ENCODE measurements at places on chromosomes 5 and 9.

DNA sequence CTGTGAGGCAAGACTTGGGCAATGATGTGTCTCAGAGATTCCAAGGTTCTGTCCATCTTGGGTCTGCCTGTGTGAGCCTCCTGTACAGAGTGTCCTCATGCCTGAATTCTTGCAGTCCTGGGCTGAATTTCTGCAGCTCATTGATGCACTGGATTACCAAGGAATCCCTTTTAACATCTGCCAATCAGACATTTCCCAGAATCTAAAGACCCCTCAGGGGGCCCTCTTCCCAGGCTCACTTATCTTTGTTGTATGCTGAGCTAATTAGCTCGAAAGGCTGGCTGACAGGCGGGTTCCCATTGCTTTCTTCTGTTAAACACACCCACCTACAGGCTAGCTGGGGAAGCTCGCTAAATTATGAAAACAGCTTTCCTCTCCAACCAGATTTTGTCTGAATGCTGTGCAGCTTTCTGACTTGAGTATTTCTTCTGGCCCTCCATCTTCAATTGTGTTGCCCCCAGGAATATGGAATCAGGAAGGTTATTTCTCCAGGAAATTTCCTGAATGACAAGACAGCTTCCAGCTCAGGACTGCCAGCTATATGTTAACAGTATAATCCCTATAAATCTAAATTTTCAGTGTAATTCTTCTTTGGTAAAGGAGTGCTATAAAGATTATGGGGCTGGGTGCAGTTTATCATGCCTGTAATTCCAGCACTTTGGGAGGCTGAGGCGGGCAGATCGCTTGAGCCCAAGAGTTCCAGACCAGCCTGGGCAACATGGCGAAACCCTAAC is at the start of gene LIX1:
Gene LIX1 (minus strand): TSS at position 91 of the 734 bp plus-strand sequence. CDS start 35 bp downstream, at position 56.
- DNase-seq, result peak; percentile 15

DNA sequence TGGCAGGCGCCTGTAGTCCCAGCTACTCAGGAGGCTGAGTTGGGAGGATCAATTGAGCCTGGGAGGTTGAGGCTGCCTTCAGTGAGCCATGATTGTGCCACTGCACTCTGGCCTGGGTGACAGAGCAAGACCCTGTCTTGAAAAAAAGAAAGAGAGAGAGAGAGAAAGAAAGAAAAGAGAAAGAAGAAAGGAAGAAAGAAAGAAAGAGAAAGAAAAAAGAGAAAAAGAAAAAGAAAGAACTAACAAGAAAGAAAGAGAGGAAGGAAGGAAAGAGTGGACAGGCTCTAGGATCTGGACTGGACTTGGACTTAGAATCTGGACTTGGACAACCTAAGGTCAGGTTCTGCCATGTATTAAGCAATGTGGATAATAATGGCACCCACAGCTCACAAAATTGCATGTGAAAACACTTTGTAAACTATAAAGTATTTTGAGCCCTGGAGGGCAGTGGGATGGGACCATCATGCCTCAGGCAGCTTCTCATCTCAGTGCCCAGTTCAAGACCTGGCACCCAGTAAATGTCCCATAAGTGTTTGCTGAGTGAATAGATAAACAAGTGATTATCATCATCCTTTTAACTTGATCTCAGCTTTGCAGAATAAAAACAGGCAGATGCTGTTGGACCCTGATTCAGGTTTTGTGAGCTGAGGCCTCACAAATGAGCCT is 12.8 kb upstream of the PHF19 start:
- DNase-seq, result peak; percentile 80

DNA sequence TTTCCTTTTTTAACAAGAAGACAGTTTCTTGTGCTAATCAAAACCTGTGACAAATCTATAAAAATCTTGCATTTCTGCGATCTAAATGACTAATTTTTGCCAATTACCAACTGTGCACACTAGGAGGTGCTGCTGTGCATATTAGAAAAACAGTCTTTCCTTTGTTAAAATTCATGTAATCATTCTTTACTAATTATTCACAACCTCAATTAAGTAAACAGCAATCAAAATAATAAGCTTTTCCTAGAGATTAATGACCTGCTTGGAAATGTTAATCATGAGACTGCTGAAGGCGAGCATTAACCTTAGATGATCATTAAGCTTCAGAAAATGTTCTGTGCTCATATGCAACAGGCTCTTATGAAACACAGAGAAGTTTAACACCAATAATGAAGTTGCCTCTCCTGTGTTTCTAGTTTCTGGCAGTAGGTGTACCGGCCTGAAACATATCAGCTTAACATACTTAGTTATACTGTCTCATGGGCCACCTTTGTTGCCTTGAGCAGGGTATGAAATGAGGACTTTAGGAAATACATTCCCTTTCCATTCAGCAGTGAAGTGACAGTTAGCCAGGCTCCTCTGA is 17.7 kb downstream of the RFESD start:
- peak; percentile 23 for DNase-seq

DNA sequence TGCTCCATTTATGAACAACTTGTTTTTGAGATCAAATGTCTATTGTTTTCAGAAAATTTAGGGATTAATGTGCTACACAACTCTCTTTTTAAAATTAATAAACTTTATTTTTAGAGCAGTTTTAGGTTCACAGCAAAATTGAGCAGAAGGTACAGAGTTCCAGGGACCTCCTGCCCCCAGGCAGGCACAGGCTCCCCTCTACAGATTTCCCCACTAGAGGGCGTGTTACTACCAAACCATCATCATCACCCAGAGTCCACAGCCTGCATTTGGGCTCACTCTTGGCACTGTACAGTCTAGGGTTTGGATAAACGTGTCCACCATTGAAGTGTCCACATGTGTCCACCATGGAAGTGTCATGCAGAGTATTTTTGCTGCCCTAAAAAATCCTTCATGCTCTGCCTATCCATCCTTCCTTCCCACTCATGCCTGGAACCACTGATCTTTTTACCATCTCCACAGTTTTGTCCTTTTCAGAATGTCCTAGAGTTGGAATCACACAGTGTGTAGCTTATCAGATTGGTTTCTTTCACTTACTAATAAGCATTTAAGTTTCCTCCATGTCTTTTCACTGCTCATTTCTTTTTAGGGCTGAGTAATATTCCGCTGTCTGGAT is 61.7 kb downstream of the MRPL36 start:
- no peak for DNase-seq

DNA sequence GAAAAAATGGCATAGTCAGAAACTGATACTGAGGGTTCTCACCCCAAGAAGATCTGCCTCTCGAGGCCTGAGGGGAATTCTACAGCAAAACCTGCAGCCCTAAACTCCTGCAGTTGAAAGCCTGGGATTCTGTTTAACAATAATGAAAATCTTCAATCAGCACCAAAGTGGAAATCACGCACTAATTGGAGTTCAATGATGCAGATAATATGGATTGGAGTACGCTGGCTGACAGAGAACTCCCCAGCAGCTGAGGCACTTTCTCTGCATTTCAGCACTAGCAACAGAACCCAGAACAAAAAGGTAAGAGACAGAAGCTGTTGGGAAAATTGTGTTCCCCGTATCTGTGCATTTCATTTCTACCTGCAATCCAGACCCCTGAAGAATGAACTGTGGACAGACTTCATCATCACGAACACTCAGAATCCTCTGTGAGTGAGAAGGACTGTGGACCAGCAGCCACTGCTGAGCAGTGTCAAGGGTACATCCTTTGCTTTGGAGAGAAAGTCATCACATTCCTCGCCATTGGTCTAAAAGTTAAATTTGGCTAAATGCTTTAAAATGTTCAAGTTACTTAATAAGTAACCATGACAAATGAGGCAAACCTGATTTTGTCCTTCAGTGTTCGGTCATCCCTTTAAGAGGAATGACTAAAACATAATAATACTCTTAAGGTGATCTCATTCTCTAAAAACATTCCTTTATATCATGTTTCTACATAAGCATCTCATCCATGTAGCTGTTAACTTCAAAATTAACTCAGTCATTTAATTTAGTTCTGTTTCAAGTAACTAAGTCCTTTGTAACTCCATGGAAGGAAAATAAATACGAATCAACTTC is 126.1 kb downstream of the GAS1 start:
- DNase-seq, result no peak

DNA sequence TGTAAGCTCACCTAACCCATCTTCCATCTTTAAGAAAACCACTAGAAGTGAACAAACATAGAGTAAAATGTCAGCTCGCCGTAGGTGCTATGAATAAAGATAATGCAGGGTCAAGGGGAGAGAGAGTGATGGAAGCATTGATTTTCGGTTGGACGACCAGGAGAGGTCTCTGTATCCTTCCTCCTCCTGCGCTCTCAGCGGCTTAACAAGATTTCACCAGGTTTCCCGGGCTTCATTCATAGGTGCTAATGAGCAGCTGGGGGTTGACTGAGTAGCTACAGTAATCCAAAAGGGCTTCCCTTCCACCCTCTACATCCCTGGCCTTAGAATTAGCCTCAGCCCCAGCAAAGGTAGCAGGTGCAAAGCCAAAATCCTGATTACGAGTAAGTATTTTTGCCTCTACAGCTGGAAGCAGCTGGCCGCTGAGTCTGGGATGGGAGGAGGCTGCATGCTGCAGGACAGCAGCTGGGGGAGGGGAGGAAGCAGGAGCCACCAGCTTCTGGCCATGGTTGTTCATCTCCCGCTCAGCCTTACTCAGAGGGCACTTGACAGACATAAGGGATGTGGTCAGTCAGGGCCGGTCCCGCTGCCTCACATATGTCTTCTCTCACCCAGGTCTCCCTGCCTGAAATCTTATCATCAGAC is 112.0 kb upstream of the IL12B start:
- no peak for DNase-seq

Data from NCI-H510A treated with DMSO at 0.1 percent for 48 hours (cell line).